ENCODE measurements at places on chromosomes 3 and 15. TPM values are rescaled to one million over a fixed set of nuclear protein-coding genes. Genes with fewer than 3 reads are reported as not detected.

DNA sequence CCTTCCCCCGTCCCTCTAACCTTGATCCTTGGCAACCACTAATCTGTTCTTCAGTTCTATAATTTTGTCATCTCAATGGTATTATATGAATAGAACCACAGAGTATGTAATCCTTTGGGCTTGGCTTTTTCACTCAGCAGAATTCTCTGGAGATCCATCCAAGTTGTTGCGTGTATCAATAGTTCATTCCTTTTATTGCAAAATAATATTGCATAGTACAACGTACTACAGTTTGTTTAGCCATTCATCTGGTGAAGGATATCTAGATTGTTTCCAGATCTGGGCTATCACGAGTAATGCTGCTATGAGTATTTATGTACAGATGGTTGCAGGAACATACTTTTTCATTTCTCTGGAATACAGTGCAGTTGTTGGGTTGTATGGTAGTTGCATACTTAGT lies 76.2 kb downstream of the PLXNA1 start:
- no peak for DNase-seq
- H3K27ac ChIP-seq, result no peak overlapping the region
- H3K27me3 ChIP-seq, result no peaks in the 10 kb centered on the region
- no peaks in the 10 kb centered on the region for H3K4me1 ChIP-seq

DNA sequence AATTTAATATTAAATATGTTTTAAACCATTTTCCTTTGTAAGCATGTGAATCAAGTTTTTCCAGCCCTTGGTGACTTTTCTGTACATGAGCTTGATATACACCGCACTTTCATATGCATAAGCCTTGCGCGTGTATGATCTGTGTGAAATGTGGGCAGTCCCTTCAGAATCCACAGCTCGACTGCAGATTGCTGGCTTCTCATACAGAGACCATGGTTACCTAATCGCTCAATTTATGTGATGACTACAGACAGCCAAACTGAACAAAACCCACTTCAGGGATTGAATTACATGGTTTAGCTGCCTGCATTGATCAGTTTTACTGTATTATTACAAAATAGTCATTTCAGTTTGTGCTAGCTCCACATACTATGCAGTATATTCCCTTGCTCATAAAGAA lies 212.3 kb upstream of the NECTIN3 start:
- H3K27ac ChIP-seq, result no peak overlapping the region
- H3K27me3 ChIP-seq, result no peaks in the 10 kb centered on the region
- no peak overlapping the region for H3K4me3 ChIP-seq
- no peak for DNase-seq

DNA sequence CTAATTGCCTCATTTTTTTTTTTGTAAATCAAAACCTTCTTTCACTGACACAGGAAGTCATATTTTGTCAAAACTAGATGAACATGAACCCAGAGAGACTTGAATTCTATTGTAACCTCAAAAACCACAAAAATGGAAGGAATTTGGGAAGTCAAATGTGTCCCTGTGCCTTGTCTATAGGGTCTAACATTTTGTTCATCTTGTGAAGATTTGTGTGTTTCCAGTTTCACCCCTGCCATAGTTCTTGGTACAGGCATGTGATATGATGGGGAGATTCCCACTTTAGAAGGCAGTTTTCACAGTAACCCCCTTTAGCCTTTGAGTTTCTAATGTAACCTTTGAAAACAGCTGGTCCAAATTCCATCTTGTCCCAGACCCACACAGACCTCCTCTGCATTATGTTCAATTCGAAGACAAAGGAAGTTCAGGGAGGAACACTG lies 318.5 kb upstream of the ADAMTS9 start:
- H3K4me3 ChIP-seq, result no peak overlapping the region
- H3K36me3 ChIP-seq, result no peaks in the 10 kb centered on the region
- H3K27me3 ChIP-seq, result no peaks in the 10 kb centered on the region
- H3K4me1 ChIP-seq, result no peaks in the 10 kb centered on the region
- no peak for DNase-seq

The MKRN2 gene
- 17.1 TPM for total RNA-seq

The ROPN1 gene
- not detected for total RNA-seq

- H3K27ac ChIP-seq, result no peak overlapping the region
- no peaks in the 10 kb centered on the region for H3K36me3 ChIP-seq
- H3K27me3 ChIP-seq, result no peaks in the 10 kb centered on the region
- DNase-seq, result no peak
Measured at GRCh38 chr3:96970211-96970610, 155.8 kb downstream of the EPHA6 start.

The SNURF gene
- total RNA-seq, result 188 TPM

DNA sequence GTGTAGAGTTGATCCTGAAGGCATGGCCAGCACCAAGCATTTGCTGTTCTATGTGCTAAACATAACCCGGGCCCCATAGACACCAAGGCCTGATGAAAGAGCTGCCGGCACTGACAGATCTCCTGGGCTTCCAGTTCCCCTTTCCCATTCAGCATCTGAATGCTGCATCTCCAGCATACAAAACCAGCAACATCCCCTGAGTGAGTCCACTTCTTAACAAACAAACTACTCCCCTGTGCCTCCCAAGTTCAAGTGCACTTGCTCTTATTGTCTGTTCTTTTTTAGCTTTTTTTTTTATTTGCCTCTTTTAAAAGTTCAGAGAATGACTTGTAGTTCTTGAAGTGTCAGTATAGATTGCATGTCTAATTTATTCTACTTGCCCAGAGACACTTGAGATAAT lies 156.0 kb downstream of the EDEM1 start:
- no peaks in the 10 kb centered on the region for H3K4me1 ChIP-seq
- DNase-seq, result no peak
- H3K27ac ChIP-seq, result no peak overlapping the region
- H3K4me3 ChIP-seq, result no peak overlapping the region
- no peaks in the 10 kb centered on the region for H3K36me3 ChIP-seq

GRCh38 chr3:21330293-21330692 lies 420.7 kb downstream of the ZNF385D start:
- no peaks in the 10 kb centered on the region for H3K36me3 ChIP-seq
- H3K4me3 ChIP-seq, result no peak overlapping the region
- no peaks in the 10 kb centered on the region for H3K4me1 ChIP-seq
- no peaks in the 10 kb centered on the region for H3K27me3 ChIP-seq

The SLC41A3 gene
- total RNA-seq, result 35.5 TPM

DNA sequence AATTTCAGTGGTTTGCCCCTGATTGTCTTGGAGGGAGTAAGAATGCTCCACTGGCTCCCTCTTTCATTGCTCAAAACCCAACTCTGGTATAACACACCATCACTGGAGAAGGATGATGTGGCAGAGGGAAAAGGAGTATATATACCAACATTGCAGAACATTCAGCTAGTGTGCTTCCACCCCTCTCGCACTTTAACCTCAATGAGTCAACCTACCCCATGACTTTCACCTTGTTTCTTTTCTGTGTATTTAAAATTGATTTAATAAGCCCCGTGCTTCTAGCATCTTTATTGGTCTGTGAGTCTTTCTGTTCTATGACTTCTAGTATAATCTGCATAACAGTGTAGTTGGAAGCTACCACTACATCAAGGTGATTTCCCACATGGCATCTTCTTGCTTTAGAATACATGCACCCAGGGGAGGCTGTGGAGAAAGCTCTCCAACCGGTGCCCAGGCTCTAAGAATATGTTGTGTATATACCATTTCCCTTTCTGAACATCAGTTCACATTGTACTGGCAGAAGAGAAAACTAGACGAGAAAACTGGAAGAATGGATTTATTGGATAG lies 595.1 kb upstream of the TGFBR2 start:
- no peak for DNase-seq
- no peaks in the 10 kb centered on the region for H3K4me1 ChIP-seq
- no peak overlapping the region for H3K27ac ChIP-seq
- no peaks in the 10 kb centered on the region for H3K36me3 ChIP-seq
- no peaks in the 10 kb centered on the region for H3K27me3 ChIP-seq

The TM4SF18 gene
- total RNA-seq, result 8.1 TPM

GRCh38 chr15:73515527-73515926 lies 72.6 kb downstream of the REC114 start:
- no peak overlapping the region for H3K4me3 ChIP-seq
- H3K27me3 ChIP-seq, result no peaks in the 10 kb centered on the region
- H3K4me1 ChIP-seq, result peaks cover 5% of the 10 kb centered on the region
- no peak for DNase-seq

- H3K4me1 ChIP-seq, result peaks cover 5% of the 10 kb centered on the region
- H3K27me3 ChIP-seq, result no peaks in the 10 kb centered on the region
- no peaks in the 10 kb centered on the region for H3K36me3 ChIP-seq
Measured at GRCh38 chr3:100069472-100069871, 44.8 kb downstream of the FILIP1L start.

The MCF2L2 gene
- 6.4 TPM for total RNA-seq

DNA sequence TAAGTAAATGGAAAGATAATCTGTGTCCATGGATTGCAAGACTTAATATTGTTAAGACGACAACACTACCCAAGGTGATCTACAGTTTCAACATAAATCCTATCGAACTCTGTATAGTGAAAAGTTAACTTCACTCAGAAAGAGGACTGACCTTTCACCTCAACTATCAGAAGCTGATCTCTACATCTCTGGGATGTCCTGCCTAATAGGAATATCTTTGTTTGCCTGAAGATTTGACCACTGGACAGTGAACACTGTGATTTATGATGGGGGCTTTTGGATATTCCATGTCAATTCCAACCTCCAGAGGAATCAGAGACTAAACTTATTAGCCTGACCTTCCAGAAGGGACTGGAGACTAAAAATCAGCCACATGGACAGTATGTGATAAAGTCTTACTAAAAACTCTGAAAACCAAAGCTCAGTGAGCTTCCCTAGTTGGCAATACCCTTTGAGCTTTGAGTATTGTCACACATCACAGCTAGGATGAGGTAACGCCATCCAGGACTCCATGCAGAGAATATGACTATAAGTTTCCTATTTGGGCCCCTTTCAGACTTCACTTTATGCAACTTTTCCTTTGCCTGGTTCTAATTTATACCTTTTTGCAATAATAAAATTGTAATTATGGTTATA lies 164.9 kb upstream of the SETMAR start:
- no peaks in the 10 kb centered on the region for H3K27me3 ChIP-seq
- H3K4me3 ChIP-seq, result no peak overlapping the region
- DNase-seq, result no peak
- no peak overlapping the region for H3K27ac ChIP-seq
- H3K4me1 ChIP-seq, result no peaks in the 10 kb centered on the region
